ENCODE measurements at places on chromosomes 7 and 10.

- DNase-seq = no peak
Measured at GRCh38 chr10:71865561-71866041, 14.6 kb upstream of the PSAP start.

DNA sequence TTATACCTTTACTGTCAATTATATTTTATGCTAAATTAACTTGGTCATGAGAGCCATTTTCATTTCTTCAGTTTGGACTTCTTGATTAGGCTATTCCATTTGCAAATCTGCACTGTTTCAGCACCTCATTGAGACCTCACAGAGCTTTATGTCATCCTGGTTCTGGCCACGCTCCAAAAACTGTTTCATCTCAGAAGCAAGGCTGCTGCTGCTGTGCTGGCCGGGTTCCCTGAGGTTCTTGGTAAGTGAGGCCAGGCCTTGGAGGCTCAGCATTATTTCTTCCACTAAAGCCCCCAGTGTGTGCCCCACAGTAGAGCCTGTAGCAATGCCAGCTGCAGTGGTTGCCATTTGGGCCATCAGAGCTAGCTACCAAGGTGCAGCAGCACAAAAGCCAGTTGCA, 7.8 kb upstream of the ZNF485 start:
- no peak for DNase-seq

DNA sequence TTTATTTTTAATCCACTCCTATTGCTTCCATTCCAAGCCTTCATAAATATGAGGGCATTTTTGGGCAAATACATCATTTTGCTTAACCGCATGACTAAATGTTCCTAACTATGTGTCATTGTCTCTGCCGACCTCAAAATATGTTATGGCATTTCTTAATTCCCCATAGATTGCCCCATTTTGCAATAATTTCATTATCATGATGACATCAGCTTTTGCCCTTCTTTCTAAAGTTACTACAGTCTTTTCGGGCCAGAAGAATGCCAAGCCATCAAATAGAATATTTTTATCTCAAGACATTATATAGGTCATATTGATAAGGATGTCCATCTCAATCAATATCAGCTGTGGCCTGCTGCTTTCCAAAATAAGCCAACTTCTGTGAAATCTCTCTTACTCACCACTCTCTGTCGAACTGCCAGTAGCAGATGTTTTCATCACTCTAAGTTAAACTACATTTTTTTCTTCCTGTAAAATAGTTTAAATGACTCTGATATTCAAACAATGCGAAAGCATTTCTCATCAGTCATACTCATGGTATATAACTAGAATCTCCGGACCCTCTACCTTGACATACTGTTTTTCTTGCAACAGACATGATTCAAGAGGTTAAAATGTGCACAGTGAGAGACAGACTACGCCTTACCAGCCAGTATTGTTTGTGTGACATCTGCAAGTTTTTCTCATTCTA, 1254.6 kb upstream of the CELF2 start:
- peak; percentile 52 for DNase-seq

- no peak for DNase-seq
Measured at GRCh38 chr10:60757420-60757895, 20.8 kb upstream of the CDK1 start.

- DNase-seq = no peak
Measured at GRCh38 chr7:148882841-148883265, 1.2 kb downstream of the EZH2 start.

DNA sequence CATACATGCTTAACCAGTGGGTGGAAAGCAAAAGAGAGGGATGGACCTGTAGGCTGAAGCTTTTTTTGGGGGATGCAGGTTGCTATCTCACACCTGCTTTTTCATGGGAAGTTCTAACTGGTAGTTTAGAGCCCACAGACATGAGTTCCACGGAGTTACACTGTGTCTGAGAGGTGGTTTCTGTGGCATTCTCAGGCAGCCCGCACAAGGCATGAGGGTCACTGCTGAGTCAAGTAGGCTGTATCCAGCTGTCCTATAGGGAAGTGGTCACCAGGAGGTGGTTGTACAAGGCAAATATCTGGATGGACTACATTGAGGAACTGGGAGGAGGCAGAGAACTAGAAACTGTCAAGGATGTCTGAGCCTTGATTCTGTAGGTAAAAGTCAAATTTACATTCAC, 351.0 kb upstream of the POM121L12 start:
- DNase-seq = no peak

- DNase-seq = no peak
Measured at GRCh38 chr10:115030483-115031200, 62.5 kb upstream of the ATRNL1 start.

GRCh38 chr7:48101968-48102367, 12.9 kb downstream of the UPP1 start:
- DNase-seq = no peak

DNA sequence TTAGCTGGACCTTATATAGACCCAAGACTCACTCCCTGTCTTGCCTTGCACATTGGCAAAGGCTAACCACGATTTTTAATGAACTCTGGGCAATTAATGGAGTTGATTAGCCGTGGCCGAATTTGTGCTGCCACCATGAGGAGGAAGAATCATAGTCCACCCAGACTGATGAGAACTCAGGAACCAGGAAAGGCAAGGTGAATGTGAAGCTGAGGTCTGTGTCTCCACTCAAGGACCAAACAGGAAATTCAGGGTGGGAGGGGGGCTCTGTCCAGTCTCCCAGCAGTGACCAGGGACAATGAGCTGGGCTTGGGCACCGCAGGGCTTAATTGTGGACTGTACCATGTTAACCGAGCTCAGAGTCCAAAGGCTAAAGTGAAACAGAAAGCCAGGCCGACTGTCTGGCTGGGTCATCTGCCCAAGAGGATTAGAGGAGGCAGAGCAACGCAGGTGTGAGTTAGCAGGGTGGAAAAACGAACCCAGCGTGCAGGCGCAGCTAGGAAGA, 127.0 kb upstream of the JCAD start:
- DNase-seq = no peak

DNA sequence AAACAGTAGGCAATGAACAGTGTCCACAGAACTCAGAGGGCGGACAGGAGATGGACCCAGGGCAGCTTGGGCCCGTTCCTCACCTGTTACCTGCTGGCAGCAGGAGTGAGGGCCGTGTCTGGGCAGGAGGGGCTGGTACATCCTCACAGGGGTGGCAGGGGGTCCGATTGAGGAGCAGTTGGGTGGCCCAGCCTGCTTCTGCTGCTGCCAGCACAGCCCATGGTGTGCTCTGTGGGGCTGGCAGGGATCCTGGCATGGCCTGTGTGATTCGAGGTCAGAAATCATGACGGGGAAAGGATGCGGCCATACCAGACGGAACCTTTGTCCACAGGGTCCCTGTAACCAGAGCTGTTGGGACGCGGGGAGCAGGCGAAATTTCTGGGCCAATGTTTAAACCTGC, 49.6 kb downstream of the INPP5A start:
- DNase-seq = no peak

GRCh38 chr7:157930926-157931466, 594.2 kb downstream of the DNAJB6 start:
- DNase-seq = no peak

- DNase-seq = no peak
Measured at GRCh38 chr10:60794953-60795352, 16.7 kb downstream of the CDK1 start.

DNA sequence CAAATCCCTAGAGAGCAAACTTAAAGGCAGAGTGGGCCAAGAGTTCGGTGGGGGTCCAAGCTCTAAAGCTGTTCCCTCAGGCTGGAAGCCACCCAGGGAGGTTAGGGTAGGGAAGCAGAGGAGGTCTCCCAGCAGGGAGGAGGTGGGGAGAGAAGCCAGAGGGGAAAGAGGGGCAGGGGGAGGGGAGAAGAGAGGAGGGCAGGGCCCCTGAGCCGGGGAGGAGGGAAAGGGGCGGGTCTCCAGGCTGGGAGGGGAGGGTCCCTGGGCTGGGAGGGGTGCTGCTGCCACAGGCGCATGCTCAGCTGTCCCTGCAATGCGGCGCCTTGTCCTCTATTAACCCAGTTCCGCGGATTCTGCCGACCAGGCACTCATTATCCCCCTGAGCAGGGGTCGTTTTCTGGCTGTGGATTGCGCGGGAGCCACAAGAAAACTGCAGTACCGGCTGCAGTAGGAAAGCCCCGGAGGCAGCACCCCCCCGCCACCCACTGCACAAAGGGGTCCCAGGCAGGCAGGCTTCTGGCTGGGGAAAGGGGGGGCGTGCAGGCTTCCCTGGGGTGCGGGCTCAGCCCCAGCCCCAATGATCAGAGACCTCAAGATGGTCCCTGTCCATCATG, 49.3 kb downstream of the CAMK2B start:
- no peak for DNase-seq

- DNase-seq = no peak
Measured at GRCh38 chr10:107496594-107496993, 332.1 kb upstream of the SORCS1 start.

DNA sequence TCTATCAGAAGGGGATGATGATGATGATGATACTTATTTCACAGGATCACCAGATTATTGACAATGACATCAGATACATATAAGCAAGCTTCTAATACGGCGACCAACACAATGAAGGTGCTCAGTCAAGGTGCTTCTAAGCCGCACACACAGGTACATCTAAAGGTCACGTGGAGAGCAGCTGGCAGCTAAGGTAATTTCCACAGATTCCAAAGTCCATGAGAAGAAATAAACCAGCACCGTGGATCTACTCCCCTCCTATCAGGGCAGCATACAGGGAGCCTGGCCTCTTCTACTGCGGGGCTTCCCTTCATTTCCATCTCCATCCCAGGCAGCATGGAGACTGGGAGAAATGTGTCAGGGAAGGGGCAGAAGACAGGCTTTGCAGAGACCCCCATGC, 37.5 kb downstream of the DENND11 start:
- no peak for DNase-seq

DNA sequence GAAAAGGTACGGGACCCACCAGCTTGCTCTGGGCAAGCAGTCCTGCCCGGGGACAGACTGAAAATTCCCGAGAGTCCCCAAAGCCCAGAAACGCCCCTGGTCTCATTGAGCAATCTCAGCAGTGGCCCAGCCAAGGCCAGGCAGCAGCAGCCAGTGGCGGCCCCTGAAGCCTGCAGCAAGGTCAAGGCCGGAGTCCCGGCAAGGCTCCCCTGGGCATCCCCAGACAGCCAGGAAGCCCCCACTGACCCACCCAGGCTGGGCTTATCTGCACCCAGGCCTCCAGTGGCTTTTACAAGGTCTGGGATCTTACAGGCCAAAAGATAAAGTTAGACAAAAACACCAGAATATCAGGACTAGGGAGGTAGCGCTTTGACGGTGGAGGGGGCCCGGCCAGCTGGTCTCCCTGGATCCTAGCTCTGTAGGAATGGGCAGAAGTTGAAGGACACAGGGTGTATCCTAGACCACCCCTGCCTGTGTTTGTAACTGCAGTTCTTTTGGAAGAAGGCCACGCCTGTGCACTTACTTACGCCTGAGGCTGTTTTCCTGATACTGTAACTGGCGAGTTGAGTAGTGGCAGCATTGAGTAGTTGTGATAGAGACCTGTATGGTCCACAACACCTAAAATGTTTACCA, 130.5 kb upstream of the NPS start:
- DNase-seq = no peak

- DNase-seq = no peak
Measured at GRCh38 chr7:43758029-43758821, at the start of gene BLVRA. Gene BLVRA (plus strand): TSS chr7:43758680. CDS start chr7:43771159, 12,479 bp downstream.

- no peak for DNase-seq
Measured at GRCh38 chr10:70051848-70052247, 798 bp upstream of the MACROH2A2 start.
